ENCODE measurements at places on chromosomes 4 and X.

- no peak for DNase-seq
These were observed 114.7 kb upstream of the EDNRA start for GRCh38 chr4:147366164-147366563.

DNA sequence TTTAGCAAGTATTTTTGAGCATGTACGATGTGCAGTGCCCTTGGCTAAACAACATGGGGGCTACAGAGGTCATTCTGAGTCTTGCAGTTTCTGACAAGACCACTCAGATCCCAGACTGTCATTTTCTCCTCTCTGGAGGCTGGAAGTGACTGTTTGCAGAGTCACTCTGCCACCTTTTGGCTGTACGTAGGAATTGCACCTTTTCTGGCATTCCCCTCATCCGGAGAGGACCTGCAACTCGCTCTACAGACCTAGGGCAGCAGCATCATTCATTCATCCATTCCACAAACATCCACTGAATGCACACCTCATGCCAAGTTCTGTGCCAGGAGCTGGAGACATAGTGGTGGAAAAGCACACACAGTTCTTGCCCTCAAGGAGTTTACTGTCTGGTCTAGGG lies 160.4 kb upstream of the GPR101 start:
- DNase-seq = no peak

- DNase-seq = no peak
These were observed 18.5 kb upstream of the AP1AR start for GRCh38 chr4:112213091-112213490.

DNA sequence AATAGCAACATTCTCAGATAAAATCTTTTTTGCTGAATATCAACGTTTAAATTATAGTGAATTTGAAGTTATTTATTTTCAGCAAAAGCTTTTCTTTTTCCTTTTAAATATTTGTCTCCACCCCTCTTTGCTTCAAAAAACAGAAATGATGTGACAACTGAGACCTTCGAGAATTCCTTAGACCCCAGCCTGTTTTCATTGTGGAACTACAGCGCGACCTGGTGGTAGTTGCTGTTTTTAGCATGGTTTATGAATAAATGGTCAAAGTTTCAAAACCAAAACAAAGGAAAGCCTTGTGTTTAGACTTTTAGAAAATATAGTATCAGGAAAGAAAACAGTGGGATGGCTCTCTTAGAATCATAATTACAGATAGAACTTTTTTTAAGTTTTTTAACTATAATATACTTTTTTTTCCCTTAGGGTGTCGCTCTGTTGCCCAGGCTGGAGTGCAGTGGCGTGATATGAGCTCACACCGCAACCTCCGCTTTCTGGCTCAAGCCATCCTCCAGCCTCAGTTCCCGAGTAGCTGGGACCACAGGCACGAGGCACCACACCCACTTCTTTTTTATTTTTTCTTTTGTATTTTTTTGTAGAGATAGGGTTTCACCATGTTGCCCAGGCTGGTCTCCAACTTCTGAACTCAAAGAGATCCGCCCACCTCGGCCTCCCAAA lies 26.8 kb upstream of the TMEM184C start:
- peak; percentile 3 for DNase-seq

DNA sequence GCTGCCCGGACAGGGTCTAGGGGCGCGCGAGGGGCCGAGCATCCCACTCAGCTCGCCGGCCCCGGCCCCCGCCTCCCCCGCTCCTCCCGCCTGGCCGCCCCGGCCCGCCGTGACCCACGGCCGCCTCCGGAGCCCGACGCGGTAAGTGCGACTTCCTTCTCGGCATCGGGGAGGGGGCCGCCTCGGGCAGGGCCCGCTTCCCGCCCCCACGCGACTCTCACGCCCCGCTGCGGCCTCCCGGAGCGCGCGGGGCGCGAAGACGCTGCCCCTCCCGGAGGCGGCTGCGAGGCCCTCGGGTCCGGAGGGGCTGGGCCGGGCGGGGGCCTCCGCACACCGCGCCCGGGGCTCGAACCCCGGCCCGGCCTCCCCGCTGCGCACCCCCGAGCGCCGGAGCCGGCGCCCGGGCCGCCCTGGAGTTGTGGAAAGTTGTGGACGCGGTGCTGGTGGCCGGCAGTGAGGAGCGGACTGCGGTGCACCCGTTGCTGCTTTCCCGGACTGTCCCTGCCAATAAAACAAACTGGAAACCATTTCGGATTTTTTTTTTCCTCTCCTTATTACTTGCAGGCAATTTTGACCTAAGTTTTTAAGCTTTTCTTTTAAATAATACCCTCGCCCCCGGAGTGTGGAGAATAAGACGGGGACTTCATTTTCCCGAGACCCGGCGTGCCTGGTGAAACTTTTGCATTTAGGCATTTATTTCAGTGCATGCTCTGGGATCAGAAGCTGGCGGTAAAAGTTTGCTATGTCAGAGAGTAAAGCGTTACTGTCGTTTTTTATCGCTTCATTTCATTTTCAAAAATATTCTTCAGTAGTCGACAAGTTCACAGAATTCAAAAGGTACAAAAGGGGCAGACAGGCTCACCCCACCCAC lies 13.0 kb upstream of the TMEM156 start:
- DNase-seq = no peak

DNA sequence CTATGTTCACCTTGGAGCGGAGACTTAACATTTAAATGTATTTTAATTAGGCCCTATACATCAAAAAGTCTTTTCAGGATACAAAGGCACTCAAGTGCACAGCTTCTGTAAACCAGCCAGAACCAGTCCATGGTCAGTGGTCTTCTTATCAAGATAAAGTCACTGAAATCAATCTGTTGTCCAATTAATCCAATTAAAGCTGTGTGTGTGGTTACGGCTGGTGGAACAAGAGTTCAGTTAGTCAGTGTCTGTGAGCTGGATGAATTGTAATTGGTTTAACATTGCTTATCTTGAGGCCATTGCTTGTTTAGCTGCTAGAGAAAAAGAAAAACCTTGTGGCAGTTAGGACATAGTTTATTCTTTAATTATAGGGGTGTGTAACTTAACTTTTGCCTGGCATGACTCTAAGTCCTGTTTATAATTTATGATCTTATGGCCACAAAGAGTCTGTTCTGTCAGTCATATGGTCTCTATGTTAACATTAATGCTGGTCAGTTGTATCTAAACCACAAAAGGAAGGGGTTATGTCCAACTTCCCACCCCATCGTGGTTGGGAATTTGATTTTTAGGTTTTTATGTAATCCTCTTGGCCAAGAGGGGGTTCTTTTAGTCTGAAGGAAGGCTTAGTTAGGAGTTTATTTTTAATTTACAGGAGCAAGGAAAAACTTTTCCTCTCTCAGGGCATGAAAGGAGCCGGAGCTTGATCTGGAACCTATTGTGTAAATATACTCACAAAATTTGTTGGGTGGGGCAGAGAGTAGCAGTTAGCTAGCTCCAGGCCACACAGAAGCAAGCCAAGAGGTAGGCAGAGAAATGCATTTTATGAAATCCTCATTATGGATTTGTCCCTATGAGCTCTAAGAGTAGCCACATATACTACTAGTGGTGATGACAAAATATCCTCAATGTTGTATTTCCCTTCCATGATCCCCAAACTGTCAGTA lies 665.7 kb upstream of the ACTRT1 start:
- no peak for DNase-seq

All from activated gamma-delta T cell treated with anti-CD3 and anti-CD28 coated beads, Interleukin-2, amount 50 U/mL, for 16 hours (primary cell).